ENCODE measurements at places on chromosomes 16 and 17.
A peak's percentile ranks its signal among the peaks of the same experiment; 100 is the strongest.

DNA sequence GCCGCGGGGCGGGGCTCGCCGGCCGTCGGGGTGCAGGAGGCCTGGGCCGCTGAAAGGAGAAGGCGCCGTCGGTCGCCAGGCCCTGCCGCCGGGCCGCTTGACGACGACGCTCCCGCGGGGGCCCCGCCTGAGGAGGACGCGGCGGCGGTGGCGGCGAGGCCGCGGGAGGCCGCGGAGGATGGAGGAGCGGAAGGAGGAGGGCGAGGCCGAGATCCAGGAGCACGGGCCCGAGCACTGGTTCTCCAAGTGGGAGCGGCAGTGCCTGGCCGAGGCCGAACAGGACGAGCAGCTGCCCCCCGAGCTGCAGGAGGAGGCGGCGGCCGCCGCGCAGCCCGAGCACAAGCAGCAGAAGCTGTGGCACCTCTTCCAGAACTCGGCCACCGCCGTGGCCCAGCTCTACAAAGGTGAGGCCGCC, 430 bp downstream of the HAPSTR1 start:
- no peak for DNase-seq

GRCh38 chr17:4999430-5000093, 1.8 kb downstream of the KIF1C start:
- DNase-seq = no peak

DNA sequence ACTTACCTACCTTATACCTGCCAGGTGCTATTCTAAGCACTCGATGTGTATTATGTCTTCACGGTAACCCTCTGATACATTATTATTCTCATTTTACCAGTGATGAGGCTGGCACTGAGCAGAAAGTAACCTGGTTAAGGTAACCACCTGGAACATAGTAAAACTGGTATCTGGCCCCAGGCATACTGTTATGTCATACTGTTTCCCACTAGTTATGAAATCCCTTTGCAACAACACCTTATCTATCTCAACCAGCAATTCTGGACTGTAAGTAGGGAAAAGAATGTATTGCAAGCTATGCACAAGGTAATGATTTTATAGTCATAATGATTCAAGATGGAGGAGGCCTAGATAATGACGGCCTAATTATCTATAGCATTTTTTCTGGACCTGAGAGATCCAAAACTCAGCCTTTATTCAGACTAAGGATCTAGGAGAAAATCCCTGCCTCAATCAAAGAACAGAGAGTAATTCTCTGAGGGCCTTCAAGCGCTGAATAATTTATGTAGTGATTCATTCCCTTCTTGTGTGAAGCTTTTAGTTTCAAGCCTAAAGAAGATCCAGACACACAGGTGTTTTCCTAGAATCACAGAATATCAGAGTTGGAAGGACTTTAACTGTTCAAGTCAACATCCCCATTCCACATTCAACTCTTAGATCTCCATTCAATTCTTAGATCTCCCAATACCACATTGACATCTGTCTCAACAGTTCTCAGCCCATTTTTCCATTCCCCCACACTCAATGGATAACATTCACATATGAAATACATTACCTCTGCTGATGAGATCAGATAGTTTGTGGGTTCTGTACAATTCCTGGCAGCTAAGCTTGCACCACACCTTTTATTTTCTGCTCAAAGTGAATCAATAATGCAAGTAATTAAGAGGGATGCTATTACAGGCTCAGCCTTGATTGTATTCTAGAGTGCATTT, 14.9 kb upstream of the MMD start:
- no peak for DNase-seq

DNA sequence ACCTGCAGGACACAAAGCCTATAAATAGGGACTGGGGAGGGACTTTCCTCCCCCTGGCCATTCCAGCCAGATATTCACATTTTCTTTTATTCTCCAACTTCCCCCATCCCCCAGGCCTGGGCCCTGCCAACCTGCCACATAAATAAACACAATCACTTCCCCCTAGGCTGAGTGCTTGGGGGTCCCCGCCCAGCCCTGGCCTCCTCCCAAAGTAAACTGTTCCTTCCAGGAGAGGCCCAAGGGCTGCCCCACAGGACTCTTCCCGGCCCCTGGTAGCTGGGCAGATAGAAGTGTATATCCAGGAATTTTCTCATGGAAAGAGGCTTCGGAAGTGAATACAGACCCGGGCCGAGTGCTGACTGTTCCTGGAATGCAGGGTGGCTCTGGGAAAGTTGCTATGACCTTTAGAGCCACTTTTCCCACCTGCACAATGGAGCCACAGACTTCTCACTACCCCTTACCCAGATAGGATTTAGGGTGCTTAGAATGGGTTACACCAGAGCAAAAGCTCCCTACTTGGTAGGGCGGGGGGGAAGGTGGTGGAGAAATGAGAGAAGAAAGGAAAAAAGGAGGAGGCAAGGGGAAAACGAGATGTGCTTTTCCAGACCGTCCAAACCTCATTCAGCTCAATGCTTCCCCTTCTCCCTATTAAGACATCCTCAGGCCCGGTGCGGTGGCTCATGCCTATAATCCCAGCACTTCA, 8.5 kb downstream of the CSF3 start:
- DNase-seq = no peak

GRCh38 chr17:75505152-75505409, 10.3 kb downstream of the CASKIN2 start:
- no peak for DNase-seq

DNA sequence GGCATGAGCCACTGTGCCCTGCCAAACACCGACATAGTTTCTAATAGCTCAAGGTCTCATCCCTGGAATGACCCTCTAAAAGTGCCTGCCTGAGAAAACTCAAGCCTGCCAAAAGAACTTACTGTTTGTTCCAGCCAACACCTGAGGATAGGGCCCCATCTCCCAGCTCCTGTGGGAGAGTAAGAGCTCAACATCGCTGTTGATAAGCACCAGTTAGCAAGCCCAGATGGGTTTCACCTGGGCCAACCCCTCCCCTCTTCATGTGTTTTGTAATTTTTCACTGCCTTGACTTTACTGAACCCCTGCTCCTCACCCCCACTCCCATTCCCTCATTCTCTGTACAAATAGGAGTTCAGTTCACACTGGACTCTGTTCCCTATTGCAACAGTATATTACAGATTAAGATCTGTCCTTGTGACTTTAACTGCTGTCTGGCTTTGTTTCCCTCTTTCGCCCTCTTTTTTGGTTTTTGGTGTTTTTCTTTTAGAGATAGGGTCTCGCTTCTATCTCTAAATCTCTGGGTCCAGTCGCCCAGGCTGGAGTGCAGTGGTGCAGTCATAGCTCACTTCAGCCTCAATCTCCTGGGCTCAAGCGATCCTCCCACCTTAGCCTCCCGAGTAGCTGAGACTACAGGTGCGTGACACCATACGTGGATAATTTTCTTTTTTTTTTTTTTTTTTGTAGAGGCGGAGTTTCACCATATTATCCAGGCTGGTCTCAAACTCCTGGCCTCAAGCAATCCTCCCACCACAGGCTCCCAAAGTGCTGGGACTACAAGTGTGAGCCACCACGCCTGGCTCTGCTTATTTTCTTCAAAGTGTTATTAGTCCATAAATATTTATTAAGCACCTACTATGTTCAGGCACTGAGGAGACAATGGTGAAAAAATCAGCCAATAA, 12.3 kb downstream of the NUPR1 start:
- DNase-seq = no peak

DNA sequence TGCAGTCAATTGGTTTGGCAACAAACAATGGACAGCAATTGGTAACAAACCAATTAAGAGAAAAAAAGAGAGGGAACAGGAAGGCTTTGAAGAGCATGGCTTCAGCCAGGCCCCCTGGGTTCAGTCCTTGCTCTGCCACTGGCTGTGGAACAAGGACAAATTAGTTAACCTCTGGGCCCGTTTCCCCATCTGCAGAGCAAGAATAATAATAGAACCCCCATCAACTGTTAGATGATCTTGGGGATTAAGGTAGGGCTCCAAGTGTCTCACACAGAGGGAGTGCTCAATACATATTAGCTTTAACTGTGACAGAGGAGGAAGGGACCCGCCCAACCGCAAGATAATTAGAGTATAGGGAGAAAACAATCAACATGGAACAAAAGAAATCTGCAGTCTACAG, 55.2 kb downstream of the PECAM1 start:
- DNase-seq = no peak

DNA sequence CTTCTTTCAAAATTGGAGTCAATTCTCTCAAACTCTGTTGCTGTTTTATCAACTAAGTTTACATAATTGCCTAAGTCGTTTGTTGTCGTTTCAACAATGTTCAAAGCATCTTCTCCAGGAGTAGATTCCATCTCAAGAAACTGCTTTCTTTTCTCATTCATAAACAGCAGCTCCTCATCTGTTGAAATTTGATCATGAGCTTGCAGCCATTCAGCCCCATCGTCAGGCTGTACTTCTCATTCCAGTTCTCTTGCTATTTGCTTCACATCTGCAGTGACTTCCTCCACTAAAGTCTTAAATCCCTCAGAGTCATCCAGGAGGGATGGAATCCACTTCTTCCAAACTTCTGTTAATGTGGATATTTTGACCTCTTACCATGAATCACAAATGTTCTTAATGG, 230.6 kb downstream of the IRF8 start:
- no peak for DNase-seq

DNA sequence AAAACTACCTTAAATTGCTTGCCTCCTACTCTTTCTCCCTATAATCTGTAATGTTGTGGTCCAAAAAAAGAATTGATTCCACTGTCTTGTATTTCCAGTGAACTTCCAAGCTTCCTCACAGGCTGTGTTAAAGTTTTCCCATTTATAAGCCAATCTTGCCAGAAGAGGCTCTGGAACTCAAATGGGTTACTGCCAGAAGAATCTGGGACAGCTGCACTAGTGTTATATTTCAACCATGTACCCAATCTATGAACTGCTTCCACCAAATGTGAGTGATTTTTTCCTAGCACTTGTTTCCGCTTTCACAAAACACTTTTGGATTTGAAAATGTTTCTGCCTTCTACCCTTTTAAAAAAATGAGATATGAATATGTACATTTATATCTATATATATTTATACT, 1.8 kb downstream of the CCDC43 start:
- DNase-seq = no peak

- DNase-seq = no peak
Observed at GRCh38 chr17:62708587-62708986, 81.1 kb downstream of the MRC2 start.

- peak; percentile 88 for DNase-seq
Observed at GRCh38 chr17:41917679-41918313, 955 bp downstream of the ACLY start.

DNA sequence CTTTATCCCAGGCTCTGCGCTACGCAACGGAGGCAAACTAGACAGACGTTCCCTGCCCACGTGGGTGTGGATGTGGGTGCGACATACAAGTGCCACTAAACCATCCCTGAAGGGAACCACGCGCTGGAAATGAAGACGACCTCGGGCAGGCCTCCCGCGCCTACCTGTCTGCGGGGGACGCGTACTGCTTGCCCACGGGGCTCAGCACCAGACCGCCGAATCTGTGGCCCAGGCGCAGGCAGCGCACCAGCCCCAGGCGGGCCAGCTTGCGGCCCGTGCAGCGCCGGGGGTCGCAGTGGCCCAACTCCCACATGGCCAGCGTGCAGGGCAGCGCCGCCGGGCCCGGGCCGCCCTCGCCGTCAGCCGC, 480 bp downstream of the TSR3 start:
- DNase-seq = no peak

GRCh38 chr17:79706931-79707850, 23.6 kb upstream of the ENPP7 start:
- DNase-seq = no peak

DNA sequence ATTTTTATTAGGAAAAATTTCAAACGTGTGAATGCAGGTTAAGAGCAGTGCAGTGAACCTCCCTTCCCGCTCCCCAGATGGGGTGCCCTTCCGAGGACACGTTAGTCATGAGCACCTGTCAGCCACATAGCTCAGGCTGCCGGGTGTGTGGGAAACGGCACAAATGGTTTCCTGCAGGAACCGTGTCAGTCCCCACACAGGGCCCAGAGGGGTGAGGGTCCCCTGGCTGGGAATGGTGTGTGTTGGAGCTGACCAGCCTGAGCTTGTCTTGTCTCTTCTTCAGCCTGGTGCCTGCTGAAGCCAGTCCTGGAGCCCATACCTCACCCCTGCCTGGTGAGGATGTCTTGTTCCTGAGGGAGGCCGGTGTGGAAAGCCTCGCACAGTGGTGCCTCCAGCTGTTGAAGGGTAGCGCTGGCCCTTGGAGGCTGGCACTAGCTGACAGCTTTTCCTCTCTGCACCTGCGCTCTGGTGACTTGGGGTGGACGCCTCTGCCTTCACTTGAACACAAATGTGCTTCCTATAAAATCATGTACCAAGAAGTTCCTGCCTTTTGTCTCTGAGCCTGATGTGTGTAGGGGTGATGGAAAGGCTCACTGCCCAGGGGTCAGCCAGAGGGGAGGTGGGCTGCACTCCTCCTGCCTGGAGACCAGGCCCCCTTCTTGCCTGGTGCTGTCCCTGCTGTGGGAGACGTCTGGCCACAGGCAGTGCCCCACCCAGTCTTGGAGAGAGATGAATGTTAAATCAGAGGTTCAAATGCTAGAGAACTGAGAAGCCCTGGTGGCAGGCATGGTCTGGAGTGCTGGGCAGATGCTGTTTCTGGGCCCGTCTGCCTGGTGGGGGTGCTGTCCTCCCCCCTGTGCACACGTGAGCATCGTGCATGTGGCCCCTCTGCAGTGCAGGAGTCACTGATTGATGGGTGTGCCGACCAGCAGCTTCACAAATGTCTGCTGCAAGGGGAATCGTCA, 102.6 kb upstream of the ZNF750 start:
- DNase-seq = no peak
